ENCODE measurements at places on chromosomes 2 and 18.

DNA sequence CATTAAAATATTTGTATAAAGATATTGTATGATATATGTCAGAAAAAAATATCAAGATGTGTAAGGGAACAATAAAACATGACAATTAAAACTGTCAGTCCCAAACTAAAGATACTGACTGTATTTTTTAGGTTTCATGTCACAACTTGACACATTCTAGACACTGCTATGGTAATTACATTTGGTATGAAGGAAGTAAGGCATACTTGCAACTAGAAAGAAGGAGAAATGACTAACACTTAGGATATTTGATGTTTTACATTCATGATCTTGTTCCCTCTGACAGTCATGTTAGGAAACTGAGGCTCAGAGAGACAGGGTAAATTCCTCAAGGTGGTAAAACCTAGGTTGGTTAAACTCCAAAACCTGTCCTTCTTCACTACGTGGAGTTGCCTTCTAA is 68.3 kb downstream of the TMEFF2 start:
- DNase-seq: no peak

DNA sequence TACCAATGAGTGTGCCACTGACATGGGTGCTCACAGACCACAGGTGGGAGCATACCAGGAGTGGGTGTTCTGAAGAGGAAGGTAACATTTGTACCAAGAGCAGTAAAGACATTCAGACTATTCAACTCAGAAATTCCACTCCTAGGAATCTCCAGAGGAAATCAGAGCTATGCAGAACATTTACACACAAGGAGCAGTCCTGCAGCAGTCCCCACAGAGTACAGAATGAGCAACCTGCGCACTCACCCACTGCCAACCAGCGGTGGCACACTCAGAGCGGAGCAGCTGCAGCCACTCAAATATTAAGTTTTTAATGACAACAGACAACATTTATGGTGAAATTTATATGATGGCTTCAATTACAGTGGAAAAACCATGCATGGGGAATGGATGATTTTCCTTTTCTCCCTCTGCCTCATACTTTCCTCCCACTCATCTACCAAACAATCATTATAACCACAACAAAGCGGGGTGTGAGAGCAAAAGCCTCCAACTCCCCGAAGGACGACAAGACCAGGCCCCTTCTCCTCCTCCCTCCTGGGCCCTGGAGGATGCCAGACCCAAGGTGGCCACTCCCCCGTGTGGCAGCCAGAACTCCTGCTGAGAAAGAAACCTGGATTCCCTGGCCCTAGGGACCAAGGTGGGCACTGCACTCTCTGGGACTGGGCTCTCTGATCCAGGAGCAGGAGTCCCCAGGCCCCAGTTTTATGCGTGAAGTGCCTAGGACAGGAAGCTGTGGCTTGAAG is 5.4 kb downstream of the HS6ST1 start:
- DNase-seq: no peak

DNA sequence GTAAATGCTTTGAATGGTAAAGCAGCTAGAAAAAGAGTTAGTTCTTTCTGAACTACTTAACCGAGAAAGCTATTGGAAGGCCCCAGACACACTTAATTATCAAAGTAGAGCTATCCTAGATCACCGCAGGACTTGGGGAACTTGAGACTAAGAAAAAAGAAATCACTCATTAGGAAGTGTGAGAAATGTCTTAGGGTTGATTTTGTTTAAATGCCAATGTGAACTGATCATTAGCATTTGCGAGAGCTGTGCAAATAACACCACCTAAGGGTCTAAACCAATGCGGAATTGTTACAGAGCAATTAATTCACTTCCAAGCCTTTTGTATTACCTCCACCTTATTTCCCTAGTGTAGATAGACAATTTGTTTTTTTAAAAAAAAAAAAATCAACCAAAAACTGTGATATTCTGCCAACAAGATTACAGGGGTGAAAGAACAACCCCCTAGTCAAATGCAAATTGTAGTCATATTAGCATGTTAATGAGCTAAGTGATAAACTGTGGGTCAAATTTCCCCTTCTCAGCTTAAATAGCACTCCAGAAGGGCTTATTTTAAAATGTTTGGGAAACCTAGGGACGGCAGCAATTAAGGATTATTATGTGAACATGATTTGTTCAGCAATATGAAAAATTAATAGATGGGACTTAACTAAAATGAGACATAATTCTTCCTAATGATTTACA is 246.2 kb upstream of the STON1 start:
- DNase-seq: no peak

- no peak for DNase-seq
These were observed 58.9 kb downstream of the BMP10 start for GRCh38 chr2:68812251-68812650.

- no peak for DNase-seq
These were observed 1593.5 kb upstream of the ACVR2A start for GRCh38 chr2:146251328-146251727.

GRCh38 chr2:226118471-226119429 is 680.9 kb downstream of the IRS1 start:
- DNase-seq: no peak

DNA sequence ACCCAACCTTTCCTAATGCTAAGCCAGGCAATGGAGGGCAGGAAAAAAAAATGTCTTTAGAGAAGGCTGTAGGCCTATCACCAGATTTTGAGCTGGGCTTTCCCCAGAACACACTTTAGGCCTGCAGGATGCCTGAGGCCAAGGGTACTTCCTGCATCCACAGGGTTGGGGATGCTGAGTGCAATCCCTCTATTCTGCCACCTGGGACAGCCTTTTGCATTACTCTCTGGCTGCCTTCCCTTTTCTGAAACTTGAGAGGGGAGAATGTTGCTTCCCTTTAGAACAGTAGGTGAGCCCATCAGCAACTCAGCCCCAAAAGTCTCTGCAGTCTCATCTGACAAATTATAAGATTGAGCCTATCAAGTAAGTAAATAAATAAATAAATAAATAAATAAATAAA is 195.2 kb downstream of the SLC8A1 start:
- DNase-seq: no peak

GRCh38 chr2:81007104-81007503 is 702.6 kb upstream of the LRRTM1 start:
- DNase-seq: no peak

DNA sequence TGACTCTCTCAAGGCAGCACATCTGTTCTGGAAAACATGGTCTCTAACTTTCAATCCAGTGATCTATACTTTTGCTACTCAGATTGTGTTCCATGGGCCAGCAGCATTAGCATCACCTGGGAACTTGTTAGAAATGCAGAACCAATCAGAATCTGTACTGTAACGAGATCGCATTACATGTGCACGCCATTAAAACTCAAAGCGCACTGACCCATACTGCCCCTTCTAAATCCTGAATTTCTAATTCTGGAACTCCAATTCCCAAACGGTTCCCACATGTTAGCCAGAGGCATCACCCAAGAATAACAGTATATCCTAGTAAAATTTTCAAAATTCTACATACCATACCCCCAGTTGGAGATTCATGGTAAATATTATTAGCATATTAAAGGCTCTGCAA is 10.5 kb upstream of the DCTN1 start:
- DNase-seq: no peak

GRCh38 chr2:228575897-228576296 is 394.4 kb upstream of the SPHKAP start:
- DNase-seq: no peak

- no peak for DNase-seq
These were observed 226.5 kb upstream of the SPRED2 start for GRCh38 chr2:65658881-65659280.

GRCh38 chr18:58087928-58088690 is 44.1 kb downstream of the NEDD4L start:
- DNase-seq: no peak

DNA sequence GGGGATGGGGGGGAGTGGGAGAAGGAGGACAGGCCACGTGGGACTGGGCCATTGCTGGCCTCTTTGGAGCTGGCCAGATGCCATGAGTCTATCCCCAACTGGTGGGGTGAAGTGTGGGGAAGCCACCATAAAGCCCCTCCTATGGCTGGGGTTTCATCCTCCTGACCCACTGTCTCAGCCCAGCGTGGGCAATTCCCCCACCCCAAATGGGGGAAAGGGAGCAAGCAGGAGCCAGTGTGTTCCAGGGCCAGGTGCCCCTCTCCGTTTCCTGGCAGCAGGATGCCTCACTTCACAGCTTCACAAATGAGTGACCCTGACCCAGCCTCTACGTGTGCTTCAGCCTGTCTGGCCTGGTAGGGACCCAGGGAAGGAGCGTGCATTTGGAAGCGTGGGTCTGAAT is 474.7 kb upstream of the HS6ST1 start:
- no peak for DNase-seq

DNA sequence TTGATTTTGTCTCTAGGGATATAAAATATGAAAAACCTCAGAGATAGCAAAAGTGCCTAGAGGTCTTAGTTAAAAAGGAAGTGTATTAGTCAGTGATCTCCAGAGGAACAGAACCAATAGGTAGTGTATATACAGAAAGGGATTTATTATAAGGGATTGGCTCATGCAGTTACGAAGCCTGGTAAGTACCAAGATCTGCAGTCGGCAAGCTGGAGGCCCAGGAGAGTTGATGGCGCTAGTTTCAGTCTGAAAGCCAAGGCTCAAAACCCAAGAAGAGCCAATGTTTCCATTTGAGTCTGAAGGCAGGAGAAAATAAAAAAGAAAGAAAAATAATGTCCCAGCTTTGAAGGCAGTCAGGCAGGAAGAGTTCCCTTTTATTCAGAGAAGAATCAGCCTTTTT is 93.3 kb downstream of the COLEC12 start:
- DNase-seq: no peak

DNA sequence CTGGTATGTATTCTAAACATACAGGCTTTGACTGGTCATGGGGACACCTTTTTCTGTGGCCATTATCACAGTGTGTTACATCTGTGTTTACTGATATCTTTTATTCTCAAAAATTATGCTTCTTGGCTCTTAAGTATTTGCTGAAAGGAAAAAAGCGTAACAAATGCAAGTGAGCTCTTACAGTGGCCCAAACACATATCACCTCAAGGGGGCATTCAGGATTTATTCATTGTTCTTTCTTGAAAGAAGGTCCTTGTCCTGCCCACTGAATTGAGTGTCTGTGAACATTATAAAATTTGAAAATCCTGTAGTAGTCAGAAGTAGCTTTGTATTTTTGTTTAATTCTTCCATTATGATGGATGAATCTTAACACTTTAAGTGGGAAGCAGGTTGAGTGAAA is 454.5 kb downstream of the XIRP2 start:
- no peak for DNase-seq

DNA sequence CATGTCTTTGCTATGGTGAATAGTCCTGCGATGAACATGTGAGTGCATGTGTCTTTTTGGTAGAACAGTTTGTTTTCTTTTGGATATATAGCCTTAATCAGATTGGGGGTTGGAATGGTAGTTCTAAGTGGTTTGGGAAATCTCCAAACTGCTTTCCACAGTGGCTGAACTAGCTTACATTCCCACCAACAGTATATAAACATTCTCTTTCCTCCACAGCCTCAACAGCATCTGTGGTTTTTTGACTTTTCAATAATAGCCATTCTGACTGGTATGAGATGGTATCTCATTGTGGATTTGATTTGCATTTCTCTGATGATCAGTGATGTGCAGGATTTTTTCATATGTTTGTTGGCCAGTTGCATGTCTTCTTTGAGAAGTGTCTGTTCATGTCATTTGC is 112.2 kb upstream of the SESTD1 start:
- DNase-seq: no peak

DNA sequence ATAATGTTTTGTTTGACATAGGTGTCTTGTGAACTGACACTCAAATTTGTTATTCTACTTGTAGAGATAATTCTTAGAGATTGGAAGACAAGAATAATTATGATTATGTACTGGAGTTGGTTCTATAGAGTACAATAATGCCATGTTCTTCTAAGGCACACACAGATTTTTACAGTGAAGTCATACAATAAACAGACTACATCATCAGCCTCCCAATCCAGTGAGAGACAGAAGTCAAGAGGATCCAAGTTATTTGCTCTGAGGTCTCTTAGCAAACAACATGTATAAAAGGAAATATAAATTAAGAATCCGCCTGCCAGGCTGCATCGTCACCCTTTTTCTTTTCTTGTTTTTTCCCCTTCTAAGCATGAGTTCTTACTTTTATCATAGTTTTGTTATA is 613.5 kb upstream of the SETBP1 start:
- DNase-seq: no peak

DNA sequence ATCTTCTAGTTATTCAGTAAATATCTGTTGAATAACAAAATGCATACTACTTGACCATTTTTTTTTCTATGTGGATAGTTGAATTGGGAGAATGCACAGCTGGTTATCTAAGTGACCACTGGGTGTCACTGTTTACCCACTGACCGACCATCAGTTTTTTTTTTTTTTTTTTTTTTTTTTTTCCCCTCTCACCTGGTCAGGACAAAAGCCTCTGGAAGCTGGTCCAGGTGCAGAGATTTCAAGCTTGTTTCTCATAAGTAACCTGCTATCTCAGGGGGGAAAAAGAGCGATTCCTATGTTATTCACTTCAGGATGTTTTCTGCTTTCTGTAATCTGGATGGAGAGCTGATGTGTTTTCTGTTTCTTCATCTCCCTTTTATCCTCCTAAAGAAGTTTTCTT is 256.0 kb downstream of the DCDC2C start:
- DNase-seq: no peak

DNA sequence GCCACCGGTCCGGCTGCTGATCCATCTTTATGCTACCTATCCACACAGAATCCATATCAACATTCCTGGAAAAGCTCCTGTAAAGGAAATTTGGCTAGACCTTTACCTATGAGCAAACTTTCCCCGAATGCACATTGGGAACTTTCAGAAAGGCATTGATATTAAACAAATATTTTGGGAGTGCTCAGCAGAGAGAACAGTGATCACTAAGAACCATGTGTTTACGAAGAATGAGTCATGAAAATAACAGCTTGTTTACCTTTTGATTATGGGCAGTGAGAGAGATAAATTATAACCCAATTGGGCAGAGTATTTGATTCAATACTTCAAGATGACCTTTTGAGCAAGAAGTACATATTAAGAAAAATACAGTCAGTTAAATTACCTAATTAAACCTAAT is 189.7 kb upstream of the CDH2 start:
- no peak for DNase-seq

- DNase-seq: no peak
These were observed 716.8 kb downstream of the EPHA4 start for GRCh38 chr2:220855296-220855695.

GRCh38 chr2:43831543-43832294 is 6.9 kb downstream of the ABCG5 start:
- no peak for DNase-seq

All from CD4-positive, alpha-beta T cell treated with Interleukin-2 at 100 ng/mL for 4 hours (primary cell).